ENCODE measurements at places on chromosomes 1 and 21.

- peak; percentile 75 for DNase-seq
Measured at GRCh38 chr1:234875953-234876855, 252.4 kb downstream of the TOMM20 start.

- DNase-seq, result no peak
Measured at GRCh38 chr1:107432108-107432507, 291.3 kb downstream of the NTNG1 start.

- peak; percentile 71 for DNase-seq
Measured at GRCh38 chr1:174990382-174990999, 9.3 kb upstream of the CACYBP start.

- peak; percentile 71 for DNase-seq
Measured at GRCh38 chr1:59759156-59759925, 55.4 kb upstream of the HOOK1 start.

DNA sequence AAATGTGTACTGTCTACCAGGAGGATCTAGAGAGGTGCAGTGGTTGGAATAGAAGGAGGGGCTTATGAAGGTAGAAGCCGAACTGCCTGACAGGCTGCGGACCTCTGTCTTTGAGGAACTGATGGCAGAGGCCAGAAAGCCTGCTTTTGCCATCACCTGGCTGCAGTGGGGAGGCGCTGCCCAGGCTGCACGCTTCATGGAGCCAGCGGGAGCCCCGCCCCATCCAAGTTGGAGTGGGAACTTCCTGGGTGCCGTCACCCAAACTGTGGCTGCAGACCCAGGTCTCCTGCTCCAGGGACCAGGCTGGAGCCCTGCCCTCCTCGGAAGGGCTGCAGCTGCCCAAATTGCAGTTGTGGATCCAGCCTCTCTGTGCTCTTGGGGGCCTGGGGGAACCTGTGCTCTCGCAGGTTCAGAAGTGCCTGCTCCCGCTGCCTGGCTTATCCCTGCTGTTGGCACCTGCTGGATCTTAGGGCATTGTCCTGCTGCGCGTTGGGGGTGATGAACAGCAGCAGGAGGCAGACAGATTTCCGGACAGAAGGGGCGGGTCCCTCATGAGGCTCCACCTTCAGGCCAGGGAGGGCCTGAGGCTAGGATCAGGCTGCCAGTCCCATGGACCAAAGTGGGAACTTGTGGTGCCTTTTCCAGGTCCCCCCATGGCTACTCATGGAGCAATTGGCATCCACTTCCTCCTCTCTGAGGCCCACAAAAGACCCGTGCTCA, 118.0 kb upstream of the PLPPR4 start:
- no peak for DNase-seq

DNA sequence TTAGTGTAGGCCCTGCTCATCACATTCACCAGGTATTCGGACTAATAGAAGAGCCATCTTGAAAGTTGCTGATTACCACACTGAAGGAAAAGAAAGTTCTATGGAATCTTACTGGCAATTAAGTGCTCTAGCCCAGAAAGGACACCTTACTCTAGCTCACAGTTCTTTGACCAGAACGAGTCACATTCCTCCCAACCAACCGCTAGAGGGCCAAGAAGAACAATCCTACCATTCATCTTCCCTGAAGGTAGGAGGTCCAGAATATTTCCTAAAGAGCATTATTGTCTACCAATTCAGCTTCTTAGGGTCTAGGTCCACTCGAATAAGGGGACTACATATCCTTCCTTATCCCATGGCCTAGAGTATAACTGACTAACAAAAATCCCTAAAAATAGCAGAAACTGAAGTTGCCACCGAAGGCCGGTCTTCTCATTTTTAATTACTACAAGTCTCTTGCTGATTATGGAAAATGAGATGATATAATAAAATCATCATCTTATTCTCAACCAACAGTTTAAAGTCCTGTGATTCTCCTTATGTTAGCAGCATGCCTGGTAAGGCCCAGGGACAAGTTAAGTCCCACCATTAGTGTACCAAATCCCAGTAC, 2.7 kb upstream of the FMO1 start:
- DNase-seq, result peak; percentile 58

DNA sequence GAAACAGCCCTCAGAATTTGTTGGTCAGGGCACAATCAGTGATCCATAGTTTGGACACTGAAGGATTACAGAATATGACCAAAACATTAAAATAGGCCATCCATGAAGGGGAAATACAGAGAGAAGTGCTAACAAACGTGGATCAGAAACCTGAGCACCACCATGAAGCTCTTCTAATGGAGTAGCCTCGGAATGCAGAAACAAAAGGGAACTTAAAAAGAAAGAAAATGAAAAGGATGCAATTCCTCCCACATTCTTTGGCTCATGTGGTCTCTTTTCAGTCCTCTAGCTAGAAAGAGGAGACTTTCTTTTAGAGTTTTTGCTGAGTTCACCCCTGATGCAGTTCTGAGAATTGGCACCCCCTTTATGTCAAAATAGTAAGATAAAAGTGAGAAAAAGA, 989.8 kb upstream of the B3GALT2 start:
- DNase-seq, result no peak

DNA sequence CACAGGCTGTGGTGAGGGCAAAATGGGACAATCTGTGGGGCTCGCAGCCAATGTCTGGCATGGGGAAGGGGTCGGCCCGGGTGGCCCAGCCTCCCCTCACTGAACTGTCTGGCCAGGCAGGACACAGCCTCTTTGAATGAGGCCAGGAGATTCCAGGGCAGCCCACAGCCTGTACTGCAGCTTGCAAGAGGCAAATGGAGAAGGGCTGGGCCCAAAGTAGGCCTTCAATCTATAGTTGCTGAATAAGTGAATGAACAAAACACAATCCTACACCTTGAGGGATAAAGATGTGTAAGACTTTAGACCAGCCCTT, 23.2 kb downstream of the SLC27A3 start:
- no peak for DNase-seq

DNA sequence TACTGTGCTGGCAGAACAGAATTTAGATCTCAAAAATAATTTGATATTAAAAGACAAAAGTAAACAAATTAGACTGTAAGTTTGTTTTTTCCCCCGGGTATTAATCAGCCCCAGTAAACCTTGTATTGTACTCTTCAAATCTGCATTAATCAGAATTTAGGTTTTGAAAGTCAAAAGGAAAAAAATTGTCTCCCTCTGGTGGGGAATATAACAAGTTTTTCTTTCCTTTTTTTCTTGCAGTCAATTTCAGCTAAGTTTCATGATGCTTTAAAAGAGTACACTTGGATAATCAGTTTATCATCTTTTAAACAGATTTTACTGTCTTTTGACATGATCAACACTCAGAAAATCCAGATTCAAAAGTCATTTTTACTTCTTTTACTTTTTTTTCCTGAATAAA, 134.5 kb upstream of the PKN2 start:
- DNase-seq, result no peak

DNA sequence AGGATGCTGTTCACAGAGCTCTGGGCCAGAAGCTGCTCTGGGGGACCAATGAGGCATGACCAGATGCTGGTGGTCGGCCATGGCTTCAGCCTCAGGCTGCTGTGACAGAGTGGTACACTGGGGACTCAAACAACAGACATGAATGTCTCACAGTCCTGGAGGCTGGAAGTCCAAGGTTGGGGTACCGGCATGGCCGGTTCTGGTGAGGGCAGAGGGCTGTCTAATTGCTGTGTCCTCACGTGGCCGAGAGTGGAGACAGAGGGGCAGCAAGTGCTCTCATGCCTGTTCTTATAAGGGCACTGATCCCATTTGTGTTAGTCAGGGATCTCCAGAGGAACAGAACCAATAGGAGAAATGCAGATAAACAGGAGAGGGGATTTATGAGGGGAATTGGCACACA, 253.5 kb upstream of the C1orf174 start:
- no peak for DNase-seq

DNA sequence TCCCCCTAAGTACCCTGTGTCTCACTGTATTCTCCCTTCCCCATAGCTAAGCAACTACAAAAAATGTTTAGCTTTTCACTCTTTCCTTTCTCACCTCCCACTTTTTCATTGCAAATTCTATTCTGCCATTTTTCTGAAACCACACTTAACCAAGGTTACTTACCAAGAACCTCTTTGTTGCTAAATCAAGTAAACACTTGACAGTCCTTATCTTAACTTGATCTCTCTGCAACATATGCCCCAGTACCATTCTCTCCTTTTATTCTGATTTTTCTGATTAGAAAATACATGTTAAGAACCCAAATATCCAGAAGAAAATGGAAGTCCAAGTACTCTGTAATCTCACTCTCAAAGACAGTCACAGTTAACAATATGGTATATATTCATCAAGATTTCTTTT, 16.0 kb downstream of the EVI5 start:
- DNase-seq, result no peak

DNA sequence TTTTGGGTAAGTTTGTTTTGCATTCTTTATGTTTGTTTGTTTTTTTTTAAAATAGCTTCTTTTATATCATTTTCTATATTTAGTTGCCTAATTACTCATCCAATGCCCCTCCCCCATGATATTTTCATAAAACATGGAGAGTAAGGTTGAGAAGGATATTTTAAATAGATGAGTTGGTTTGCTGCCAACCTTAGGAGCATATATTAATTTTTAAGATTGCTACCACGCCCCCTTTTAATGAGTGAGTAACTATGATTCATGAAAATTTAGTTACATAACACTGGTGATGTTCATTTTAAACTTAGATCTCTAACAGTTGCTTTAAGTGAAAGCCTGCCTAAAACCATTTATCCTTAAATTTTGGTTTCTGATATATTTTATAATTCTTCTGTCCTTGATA, 18.7 kb downstream of the TMEM50A start:
- no peak for DNase-seq

DNA sequence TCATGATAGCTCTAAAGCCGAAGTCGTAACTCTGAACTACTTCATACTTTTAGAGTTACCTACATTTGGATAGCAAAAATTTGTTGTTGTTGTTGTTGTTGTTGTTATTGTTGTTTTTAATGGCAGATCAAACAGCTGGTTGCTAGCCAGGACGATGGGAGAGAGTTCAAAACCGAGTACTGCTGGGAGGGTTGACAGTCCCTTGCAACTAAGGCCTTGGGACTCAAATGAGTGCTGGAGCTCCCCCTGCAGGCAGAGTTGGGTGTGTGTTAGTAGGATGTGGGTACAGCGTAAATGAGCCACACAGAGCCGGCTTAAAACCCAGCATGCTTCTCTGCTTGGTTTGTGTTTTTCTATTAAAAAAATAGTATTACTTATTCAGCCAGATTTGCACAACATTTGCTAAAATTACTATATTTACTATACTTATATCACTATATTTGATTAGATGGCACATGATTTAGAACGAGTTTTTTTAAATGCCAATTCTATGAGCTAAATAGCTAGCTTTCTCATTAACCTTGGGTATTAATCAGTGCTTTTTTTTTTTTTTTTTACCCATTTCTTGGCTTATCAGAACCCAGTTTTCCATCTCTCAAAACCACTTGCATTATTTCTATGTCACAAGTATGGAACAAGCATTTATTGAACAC, 129.2 kb upstream of the SYT6 start:
- DNase-seq, result peak; percentile 65

DNA sequence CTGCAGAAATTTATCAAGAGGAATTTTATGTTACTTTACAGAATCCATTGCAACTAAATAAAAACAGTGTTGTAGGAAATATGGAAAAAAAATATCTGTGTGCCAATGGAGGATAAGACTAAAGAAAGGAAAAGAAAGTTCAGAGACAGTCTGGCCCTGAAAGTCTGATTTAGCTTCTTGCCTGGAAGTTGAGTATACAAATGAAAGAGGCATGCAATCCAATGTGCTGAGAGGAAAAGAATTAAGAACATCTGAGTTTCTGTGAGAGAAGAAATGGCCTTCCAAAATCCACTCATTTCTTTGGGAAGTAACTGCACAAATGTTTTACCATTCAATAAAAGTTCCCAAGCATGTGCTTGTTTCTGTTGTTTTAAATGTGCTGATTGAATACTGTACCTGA, 65.1 kb downstream of the LHX9 start:
- DNase-seq, result no peak

GRCh38 chr1:84174051-84174556, 30.0 kb downstream of the PRKACB start:
- DNase-seq, result peak; percentile 0

GRCh38 chr21:36478207-36478701, 1.7 kb downstream of the CLDN14 start:
- DNase-seq, result peak; percentile 73

GRCh38 chr1:88990426-88990825, 2.0 kb downstream of the KYAT3 start:
- no peak for DNase-seq

- no peak for DNase-seq
Measured at GRCh38 chr1:150261367-150261766, 3.8 kb downstream of the CA14 start.

DNA sequence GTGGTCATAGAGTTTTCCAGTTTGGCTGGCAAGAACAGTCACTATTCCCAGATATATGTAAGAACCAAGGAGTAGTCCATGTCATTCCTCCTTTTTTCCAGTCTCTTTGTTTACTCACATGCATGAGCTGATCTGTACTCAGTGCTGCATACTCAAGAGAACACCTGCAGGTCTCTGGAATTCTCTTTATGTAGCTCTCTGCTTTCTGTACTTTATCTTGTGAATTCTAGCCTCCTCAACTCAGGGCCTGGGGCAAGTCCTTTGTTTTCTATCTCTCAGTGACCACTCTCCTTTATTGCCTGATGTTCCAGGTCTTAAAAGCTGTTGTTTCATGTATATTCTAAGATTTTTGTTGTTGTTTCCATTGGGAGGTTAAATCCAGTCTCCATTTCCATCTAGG, 478.9 kb downstream of the DPYD start:
- DNase-seq, result no peak

GRCh38 chr1:50405814-50406213, 17.4 kb downstream of the DMRTA2 start:
- DNase-seq, result no peak

DNA sequence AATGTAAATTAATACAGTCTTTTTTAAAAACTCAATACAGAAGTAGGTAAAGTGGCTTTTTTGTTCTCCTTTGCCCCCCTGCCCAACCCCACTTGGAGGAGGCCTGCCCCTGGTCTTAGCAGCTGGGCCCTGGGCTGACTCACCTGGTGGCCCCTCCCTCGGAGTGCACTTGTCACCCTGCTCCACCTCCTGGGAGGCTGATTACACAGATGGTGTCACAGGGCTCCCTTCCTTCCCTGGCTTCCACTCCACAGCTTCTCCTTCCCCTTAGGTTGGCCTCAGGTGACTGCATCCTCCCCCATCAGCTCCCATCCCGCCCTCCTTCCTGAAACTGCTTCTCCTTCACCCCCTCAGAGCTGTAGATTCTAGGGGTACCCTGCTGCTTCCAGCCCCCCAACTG, 11.7 kb upstream of the CAPN9 start:
- no peak for DNase-seq

GRCh38 chr1:247614625-247615024, 9.2 kb downstream of the OR2G3 start:
- no peak for DNase-seq

DNA sequence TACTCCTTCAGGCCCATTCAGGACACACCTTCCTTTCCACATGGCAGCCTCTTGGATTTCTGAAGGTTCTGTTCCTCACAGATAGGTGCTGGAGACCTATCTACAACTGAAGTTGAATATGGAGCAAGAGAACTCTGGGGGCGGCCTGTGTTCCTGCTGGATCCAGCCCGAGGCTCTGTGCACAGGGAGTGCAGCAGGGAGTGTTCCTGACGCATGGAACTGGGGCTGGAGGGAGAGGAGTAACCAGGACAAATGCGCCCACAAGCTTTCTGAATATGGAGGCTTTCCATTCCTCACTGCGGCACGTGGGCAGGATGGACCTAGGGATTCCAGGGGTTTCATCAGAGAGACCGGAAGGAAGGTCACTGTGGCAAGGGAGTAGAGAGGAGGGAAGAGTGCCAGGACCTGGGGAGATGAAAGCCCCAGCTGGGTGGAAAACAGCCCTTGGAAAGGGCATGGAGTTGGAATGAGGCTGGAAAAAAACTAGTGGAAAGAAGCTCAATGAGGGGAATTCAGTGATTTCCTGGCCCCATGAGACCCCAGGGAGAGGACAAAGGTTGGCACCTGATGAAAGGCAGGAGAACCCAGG, 12.5 kb downstream of the PM20D1 start:
- DNase-seq, result no peak

Data from A549 (cell line).